Ovary (tissue), 10 donors: ENCODE measurements at places on chromosomes 2 and 18. TPM values are rescaled to one million over a fixed set of nuclear protein-coding genes. Genes with fewer than 3 reads are reported as not detected.

- no peak for DNase-seq
Measured at GRCh38 chr18:7646174-7646886, 79.2 kb downstream of the PTPRM start.

ABCA12 gene
- not detected for total RNA-seq

DNA sequence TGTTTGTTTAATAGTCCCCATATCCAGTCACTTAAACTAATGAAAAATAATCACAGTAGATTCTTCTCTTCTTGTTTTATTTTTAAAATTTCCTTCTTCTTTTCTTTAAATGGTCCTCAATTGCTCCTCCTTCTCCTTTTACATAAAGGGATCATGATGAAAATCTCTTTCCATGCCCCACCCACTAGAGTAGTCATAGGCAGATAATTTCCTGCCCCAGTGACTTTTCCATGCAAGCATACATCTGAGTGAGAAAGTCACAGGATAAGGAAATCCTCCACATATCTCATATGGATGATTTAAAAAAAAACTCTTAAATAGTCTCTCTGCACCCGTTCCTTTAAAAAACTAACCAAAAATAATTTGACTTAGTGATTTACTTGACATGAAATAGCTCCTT lies 552.3 kb upstream of the SETBP1 start:
- no peak for DNase-seq

GRCh38 chr18:50928551-50928950 lies 39.3 kb upstream of the ELAC1 start:
- no peak for DNase-seq
